Calu3 (cell line): ENCODE measurements at places on chromosomes 3 and 15. TPM values are rescaled to one million over a fixed set of nuclear protein-coding genes. Genes with fewer than 3 reads are reported as not detected.
A peak's percentile ranks its signal among the peaks of the same experiment; 100 is the strongest.

DNA sequence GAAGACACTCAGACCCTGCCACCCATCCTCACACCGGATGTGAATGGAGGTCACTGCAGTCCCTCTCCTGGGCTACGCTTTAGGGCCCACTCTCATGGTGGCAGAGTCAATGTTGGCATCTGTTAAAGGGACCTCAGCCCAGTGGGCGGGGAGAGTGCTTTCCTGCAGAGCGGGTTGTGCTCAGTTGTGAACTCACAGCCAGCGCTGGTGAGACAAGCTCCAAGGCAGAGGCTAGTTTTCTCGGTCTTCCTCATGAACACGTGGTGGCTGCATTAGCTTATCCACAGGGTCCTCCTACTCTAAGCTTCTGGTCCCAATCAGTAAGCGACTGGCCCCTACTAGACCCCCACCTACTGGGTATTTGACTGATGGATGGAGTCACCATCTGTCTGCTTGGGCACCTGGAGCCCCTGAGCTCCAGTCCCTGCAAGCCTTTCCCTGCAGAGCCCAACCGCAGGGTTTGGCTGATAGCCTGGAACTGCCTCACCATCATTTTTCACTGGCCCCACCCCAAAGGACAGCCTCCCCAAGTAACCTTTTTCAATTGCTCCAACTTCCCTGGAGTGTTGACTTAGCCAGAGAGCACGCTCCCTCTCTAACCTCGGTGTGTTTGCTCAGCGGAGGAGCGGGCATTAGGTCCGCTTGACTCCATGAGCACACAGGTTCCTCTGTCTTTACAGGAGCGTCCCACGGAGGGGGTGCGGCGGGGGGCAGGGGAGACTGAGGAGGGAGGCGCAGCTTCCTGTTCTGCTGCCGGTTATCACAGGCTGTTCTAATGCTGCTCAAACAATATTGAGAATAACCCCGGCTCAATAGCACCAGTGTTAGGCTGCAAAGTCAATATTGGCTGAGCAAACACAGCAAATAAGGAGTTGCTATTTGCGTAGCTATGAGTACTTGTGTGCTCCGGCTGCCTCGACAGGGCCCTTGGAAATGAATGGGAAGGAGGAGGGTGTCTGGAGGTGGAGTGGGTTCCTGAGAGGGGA lies 141.7 kb downstream of the RPLP1 start:
- H3K27me3 ChIP-seq = peaks cover 65% of the 10 kb centered on the region
- DNase-seq = peak; percentile 97
- H3K4me1 ChIP-seq = peaks cover 52% of the 10 kb centered on the region
- peak overlapping the region; percentile 57 for H3K27ac ChIP-seq

DNA sequence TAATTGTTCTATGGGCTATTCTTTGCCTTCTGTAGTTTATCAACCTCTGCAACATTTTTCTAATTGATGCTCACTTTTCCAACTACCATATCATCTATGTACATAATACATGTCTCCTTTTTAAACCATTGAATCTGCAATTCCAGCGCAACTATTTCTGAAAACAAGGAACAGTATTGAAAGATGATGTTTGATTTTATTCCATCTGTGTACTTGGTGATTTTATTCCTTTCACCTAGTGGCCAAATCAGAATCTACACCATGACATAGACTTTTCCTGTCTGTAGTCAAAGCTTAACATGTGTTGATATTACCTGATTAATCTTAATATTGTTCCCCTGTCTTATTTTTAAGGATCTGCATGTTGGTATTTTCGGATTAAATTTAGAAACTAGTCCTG lies 13.0 kb downstream of the NKTR start:
- peaks cover 10% of the 10 kb centered on the region for H3K4me1 ChIP-seq
- H3K27me3 ChIP-seq = no peaks in the 10 kb centered on the region
- H3K4me3 ChIP-seq = no peak overlapping the region
- no peak for DNase-seq

DNA sequence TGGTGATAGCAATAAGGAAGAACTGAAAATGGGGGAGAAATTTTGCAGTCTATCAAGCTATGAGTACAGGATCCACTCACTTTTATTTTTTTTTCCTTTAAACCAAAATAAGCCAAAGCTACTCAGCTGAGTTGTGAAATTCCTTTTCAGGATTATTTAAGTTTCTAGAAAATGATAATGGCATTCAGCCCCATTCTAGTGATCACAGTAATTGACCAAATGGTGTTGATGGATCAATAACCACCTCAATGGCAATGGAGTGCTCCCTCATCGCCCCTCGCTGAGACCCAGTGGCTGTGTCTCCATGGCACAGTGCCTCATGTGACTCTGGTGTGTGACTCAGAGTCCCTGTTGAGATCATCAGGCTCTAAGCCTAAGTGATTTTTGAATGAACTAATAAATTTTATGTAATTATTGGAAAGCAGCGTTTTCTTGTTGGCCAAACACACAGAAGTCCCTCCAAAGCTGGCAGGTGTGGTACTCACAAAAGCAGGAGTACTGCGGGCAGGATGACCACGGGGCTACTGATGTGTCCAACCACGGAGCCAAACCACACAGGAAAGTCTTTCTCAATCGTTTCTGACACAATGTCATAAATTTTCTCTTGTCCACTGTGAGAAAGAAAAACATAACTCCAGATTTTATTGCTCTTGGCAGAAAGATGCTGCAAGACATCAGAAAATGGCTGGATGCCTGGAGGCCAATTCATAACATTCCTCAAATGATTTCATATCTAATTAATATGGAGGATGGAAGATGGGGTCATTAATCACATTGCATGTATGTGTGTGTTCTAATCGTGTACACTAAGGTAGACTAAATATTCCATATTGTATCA lies 14.4 kb upstream of the STARD5 start:
- DNase-seq = no peak
- no peak overlapping the region for H3K4me3 ChIP-seq
- H3K27me3 ChIP-seq = peaks cover 49% of the 10 kb centered on the region
- no peak overlapping the region for H3K27ac ChIP-seq

GRCh38 chr15:77037388-77038209 lies 33.3 kb downstream of the TSPAN3 start:
- DNase-seq = no peak
- H3K36me3 ChIP-seq = peaks cover 63% of the 10 kb centered on the region
- peaks cover 15% of the 10 kb centered on the region for H3K4me1 ChIP-seq
- H3K27me3 ChIP-seq = no peaks in the 10 kb centered on the region
- peak overlapping the region; percentile 73 for H3K27ac ChIP-seq
- no peak overlapping the region for H3K4me3 ChIP-seq

- H3K27ac ChIP-seq = no peak overlapping the region
- no peak for DNase-seq
- no peaks in the 10 kb centered on the region for H3K4me1 ChIP-seq
- no peaks in the 10 kb centered on the region for H3K36me3 ChIP-seq
Measured at GRCh38 chr3:36900474-36901443, 44.1 kb downstream of the TRANK1 start.

GRCh38 chr3:34863485-34863884 lies 775.8 kb upstream of the ARPP21 start:
- no peak overlapping the region for H3K4me3 ChIP-seq
- no peak for DNase-seq
- H3K36me3 ChIP-seq = no peaks in the 10 kb centered on the region
- no peaks in the 10 kb centered on the region for H3K4me1 ChIP-seq
- no peaks in the 10 kb centered on the region for H3K27me3 ChIP-seq

DNA sequence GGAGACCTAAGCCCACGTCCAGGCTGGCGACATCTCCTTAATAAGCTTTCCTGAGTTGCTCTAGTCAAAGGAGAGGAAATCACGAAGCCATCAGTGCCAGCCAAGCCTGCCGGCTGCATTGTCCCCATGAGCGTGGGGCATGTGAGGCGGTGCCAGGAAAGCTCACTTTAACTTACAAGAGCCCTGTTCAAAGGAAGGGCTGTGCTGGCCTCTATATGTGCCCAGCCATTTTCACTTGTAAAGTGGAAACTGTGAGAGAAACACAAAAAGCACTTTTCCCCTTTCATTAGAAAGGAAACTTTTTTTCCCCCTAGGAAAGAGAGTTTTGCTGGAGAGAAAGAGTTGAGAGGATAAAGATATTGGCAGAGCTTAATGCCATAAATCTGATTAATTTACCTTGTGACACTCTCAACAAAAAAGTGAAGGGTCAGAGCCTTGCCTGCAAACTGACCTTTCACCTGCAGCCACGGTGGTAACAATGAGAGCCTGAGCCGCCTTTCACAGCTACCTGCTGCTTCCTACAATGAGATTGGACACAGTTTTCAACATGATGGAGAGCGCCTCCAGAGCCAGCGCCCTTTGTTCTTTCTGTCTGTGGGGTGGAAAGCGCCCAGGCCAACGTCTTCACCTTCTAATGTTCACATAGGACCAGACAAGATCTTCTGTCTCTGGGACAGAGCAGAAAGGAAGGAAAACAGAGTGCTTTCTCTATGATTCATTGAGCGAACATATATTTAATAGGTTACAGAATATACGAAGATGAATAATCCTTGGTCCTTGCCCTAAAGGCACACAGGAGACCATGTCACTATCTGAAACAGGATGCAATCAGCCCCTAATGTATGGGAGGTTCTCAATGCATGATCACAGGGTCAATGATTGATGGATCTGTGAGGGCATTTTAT lies 233.1 kb upstream of the HES1 start:
- H3K4me1 ChIP-seq = peaks cover 16% of the 10 kb centered on the region
- H3K27ac ChIP-seq = no peak overlapping the region
- no peak for DNase-seq
- H3K36me3 ChIP-seq = no peaks in the 10 kb centered on the region
- H3K27me3 ChIP-seq = no peaks in the 10 kb centered on the region
- H3K4me3 ChIP-seq = no peak overlapping the region

DNA sequence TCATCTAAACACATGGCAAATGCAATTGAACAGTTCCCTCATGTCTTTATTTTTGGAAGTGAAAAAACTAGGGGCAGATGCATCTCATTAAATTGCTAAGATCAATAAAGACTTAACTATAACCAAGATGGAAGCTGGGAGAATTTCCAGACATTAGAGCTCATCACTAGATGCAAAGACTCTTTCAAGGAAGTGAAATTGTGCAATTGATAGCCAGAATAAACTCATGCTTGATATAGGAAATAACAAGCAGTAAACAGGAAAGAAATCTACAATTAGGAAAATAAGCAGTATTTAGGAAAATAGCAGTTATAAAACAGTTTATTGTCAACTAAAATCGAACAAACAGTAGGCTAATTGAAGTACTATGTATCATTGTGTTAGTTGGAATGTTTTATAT lies 8.8 kb upstream of the ANKUB1 start:
- H3K4me3 ChIP-seq = no peak overlapping the region
- peaks cover 18% of the 10 kb centered on the region for H3K4me1 ChIP-seq
- no peaks in the 10 kb centered on the region for H3K36me3 ChIP-seq
- no peak for DNase-seq

STARD5 gene
- 1.4 and 1.9 TPM in 2 replicates for total RNA-seq

- no peak for DNase-seq
- H3K27ac ChIP-seq = no peak overlapping the region
- no peak overlapping the region for H3K4me3 ChIP-seq
- H3K4me1 ChIP-seq = no peaks in the 10 kb centered on the region
- no peaks in the 10 kb centered on the region for H3K27me3 ChIP-seq
Measured at GRCh38 chr3:36635731-36636130, 128.6 kb downstream of the DCLK3 start.

ERICH6 gene
- total RNA-seq = 0.29 TPM in 1 of 2 replicates, not detected in the other

CDHR4 gene
- total RNA-seq = not detected in 2 replicates

DNA sequence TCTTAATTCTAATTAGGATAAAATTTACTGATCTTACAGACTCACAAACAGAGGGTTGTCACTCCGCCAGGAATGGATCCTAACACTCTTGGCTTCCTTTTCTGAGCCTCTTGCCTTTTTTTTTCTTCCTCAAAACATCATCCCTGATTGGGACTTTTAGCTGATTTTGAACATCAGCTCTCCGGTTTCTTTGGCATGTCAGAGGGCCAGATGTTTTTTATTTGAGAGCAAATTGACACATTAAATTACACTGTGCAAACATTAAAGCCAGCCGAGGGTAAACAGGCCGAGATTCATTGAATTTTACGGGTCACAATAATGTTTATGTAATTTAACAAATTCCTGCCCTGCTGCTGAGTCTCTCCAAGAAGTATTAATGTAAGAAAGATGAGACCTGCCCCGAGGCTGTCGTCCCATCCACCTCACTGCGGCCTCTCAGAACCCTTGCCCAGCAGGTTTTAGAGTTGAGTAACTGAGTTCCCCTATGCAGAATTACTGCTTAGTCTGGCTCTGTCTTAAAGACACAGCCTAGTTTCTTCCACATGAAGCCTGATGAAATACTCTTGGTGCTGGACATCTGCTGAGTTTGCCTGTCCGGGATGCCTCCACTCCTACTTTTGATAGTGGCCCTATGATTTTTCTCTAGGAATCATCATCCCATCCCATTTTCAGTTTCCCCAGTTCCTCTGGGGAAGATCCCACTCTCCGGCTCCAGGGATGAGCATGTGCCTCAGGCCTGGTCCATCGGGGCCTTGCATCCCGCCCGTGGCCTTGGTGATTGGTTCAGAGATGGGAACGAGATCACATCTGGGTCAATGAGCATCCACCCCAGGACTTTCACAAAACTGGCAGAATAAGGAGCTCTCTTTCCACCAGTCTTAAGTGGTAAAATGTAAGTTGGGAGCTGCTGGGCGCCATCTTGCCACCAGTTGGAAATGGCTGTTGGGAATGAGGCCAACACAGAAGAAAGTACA lies 226.6 kb upstream of the TLE3 start:
- peaks cover 60% of the 10 kb centered on the region for H3K27me3 ChIP-seq
- H3K4me3 ChIP-seq = no peak overlapping the region
- no peak overlapping the region for H3K27ac ChIP-seq
- peaks cover 5% of the 10 kb centered on the region for H3K36me3 ChIP-seq
- DNase-seq = peak; percentile 48
- no peaks in the 10 kb centered on the region for H3K4me1 ChIP-seq

CHRNA7 gene
- 2.0 and 2.4 TPM in 2 replicates for total RNA-seq

GRCh38 chr15:63322541-63322940 lies 45.1 kb downstream of the APH1B start:
- H3K4me3 ChIP-seq = no peak overlapping the region
- peaks cover 9% of the 10 kb centered on the region for H3K27me3 ChIP-seq
- H3K27ac ChIP-seq = no peak overlapping the region
- no peak for DNase-seq
- H3K36me3 ChIP-seq = no peaks in the 10 kb centered on the region

- no peaks in the 10 kb centered on the region for H3K36me3 ChIP-seq
- H3K4me3 ChIP-seq = no peak overlapping the region
- H3K27me3 ChIP-seq = no peaks in the 10 kb centered on the region
- H3K27ac ChIP-seq = no peak overlapping the region
- H3K4me1 ChIP-seq = peaks cover 8% of the 10 kb centered on the region
Measured at GRCh38 chr3:120298996-120299395, 14.0 kb upstream of the GPR156 start.
